Neural crest cell (in vitro differentiated cells): ENCODE measurements at places on chromosomes 12 and 14. TPM values are rescaled to one million over a fixed set of nuclear protein-coding genes. Genes with fewer than 3 reads are reported as not detected.

Gene PAX9
- not detected in 2 replicates for total RNA-seq

Gene KCTD10
- 58.4 and 66.4 TPM in 2 replicates for total RNA-seq

Gene TMEM119
- total RNA-seq = 0.72 and 1.0 TPM in 2 replicates

- DNase-seq = no peak
Observed at GRCh38 chr14:88815980-88816379, 8.5 kb upstream of the TTC8 start.

DNA sequence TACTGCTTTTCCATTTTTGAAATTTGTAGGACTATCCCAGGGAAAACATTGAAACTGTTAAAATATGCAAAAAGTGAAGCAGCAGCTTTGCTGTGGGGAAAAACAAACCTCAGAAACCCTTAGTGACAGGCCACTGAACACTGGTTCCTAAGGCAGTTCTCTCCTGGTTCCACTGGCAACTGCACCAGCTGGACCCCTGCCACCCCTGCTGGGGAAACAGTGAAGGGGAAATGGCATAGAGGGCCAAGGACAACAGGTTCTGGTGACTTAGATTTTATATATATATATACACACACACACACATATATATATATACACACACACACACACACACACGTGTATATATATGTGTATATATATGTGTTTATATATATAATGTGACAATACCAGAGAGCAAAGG is 16.2 kb upstream of the KRT7 start:
- DNase-seq = no peak

- DNase-seq = no peak
Observed at GRCh38 chr14:67806246-67806645, 10.1 kb downstream of the ZFYVE26 start.

DNA sequence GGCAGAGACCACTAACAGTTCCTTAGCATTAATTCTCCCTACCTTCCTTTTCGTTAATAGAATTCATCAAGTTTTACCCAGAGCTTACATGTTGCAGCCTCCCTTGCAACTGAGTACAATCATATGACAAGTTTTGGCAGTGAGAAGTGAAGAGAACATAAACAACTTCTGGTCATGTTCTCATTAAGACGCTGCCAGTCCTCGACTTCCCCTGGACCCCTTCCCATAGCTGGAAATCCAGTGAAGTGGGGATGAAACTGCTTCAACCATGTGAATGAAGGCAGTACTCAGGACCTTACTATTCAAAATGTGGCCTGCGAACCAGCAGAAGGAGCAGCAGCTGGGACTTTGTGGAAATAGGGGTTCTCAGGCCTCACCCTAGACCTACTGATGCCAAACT is 133.9 kb downstream of the SPTSSA start:
- no peak for DNase-seq

GRCh38 chr14:81890020-81890419 is 356.4 kb upstream of the SEL1L start:
- DNase-seq = no peak

GRCh38 chr14:33589334-33589733 is 361.5 kb downstream of the EGLN3 start:
- DNase-seq = no peak

DNA sequence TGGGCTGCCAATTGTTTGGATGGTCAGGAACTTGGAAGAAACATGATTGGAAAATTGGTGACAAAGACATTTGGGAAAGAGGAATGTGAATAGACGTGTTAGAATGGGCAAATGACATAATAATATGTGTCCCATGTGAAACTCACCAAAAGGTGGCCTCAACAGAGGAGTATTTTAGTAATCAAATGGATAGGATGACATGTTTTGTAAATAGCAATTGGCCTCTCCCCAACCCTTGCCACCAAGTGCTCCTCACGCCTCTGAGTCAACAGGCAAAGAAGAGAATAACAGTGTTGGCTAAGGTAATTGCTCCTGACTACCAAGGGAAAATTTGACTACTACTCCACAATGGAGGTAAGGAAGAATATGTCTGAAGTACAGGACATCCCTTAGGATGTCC is 81.4 kb downstream of the ATXN7L3B start:
- DNase-seq = no peak

- no peak for DNase-seq
Observed at GRCh38 chr14:84760489-84761126, 769.3 kb upstream of the FLRT2 start.

DNA sequence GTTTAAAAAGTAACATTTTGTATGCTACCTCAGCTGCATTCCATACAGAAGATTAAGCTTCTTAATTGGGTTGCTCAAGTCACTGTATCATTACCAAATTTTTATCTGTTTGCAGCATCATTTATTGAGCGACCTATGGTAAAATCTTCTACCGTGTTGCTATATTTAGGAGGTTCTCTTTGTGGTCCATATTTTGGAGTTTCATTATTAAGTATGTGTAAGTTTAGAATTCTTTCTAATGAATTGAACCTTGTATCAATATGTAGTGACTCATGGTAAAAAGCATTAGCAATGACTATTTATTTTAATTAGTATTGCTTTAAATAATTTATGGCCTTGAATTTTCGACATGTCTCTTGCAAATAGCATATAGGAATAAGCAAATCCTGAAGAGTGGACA is 42.2 kb downstream of the CSRP2 start:
- DNase-seq = no peak

GRCh38 chr14:105748204-105748578 is 221.8 kb downstream of the TMEM121 start:
- no peak for DNase-seq

DNA sequence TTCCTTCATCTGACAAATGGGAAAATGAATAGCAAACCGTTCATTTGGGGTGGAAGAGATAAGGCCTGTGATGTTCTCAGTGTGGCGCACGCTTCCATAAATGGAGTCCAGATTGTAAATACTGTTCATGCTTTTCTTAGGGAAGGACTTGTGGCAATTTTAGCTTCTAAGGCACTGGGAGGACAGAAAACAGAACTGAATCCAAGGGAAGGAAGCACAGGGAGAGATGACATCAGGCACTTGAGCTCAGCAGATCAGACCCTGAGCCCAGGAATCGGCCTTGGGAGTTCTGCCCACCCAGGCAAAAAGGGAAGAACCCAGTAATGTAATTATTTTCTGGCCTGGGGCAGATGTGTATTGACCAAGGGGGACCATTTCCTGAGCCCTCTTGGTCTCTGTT is 7.2 kb upstream of the SH2B3 start:
- no peak for DNase-seq

- no peak for DNase-seq
Observed at GRCh38 chr14:45065956-45066355, 18.0 kb upstream of the PRPF39 start.

- no peak for DNase-seq
Observed at GRCh38 chr12:78489990-78490389, 374.6 kb upstream of the SYT1 start.

DNA sequence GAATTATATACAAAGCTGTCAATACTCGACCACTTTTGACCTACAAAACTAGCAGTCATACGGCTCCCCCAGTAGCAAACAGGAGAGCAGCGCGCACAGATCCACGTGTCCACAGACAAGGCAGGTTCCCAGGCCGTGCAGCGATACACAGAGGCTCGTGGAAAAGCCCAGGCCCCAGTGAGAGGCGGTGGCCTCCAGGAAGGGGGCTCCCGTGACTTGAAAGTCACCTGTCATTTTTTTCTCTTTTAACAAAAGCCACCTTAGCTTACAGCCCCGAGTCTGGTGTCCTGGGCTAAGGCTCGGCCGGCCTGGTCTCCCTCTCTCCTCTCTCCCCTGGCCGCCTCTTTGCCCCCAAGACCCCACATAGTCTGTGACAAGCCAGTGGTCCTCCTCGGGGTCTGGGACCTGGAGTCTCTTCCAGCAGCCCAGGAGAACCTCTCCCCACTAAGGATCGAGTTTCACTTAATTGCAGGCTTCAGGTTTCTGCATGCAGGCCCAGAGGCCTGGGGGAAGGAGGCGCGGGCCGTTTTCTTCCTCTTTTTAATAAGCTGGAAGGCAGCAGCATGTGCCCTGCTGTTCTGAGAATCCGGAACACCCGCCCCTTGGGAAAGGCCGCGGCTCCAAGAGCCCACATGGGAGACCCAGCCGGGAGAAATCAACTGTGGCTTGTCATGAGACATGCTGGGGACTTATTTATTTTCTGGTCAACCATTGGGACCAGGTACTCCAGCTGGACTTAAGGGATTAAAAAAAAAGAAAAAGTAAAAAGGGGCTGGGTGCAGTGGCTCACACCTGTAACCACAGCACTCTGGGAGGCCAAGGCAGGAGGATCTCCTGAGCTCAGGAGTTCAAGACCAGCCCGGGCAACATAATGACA is 15.9 kb downstream of the NCOR2 start:
- no peak for DNase-seq

- no peak for DNase-seq
Observed at GRCh38 chr12:15146585-15146984, 74.6 kb downstream of the RERG start.

DNA sequence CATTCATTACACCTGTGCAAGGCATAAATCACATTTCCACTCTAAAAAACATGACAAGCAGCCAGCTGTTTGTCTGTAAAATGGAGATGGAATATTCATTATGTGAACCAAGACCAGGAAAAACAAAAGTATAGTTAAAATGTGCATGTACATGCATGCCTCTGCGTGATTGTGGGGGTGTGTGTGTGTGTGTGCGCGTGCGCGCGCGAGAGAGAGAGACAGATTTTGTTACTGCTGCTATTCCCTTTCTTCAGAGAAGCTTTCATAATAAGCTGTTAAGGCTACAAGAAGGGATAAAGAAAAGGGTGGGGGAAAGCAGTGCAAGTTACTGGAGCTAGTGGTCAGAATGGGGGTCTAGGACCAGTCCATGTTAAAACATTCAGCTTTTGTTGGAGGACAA is 430.3 kb downstream of the NAV3 start:
- no peak for DNase-seq

DNA sequence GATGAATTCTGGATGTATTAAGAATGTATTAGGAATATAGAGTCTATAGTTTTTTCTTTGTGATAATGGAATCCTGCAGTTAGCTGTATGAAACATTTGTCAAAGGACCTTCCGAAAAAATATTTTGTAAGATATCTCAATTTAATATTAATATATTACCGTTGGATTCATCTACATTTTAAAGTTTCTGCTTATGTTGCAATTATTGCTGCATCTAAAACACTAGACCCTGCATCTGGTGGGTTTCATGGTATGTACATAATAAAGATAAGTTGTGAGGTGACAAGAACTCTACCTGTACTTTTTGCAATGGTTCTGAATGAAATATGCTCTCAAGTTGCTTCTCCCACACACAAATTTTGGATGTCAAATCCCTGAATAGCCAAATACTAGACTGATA is 565.9 kb upstream of the FBXO33 start:
- DNase-seq = no peak

GRCh38 chr14:98103705-98104104 is 1168.3 kb downstream of the BCL11B start:
- no peak for DNase-seq

DNA sequence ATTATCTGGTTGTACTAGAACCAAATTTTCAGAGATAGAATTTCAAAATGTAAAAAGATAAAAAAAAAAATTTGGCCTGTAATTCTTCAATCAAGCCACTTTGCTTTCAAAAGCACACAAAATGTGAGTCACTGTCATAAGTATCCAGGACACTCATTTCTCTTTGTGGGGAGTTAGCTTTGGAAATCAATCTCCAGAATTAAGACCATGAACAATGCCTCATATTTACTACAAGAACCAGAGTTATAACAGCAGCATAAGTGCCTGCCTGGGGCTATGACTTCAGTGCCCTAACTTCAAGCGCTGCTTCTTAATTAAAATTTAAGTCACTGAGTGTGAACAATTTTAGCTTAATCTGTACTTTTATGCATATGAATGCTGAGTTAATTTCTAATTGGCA is 162.1 kb downstream of the C12orf42 start:
- DNase-seq = no peak

DNA sequence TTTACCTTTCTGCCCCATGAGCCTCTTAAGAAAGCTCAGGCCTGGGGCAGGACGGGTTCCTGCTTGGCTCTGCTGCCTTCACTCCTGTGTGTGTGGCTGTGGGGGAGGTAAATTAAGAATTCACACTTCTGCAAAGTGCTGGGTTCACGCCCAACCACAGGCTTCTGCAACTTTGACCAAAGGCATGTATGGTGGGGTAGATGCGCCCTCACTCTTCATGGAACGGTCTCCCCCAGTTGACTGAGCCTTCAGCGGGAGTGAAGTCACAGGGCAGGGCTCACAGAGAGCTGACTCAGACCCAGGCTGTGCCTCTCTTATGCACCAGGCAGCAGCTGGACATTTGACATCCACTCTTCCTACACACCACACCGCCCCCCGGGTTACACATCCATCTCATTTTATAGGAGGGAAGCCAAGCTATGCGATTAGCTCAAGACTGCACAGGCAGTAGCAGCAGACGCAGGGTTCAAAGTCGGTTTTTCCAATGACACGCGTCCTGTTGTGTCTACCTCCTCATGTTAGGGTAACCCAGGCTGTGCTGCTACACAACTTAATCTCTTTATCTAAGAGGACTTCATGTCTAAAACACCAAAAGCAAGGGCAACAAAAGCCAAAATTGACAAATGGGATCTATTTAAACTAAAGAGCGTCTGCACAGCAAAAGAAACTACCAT is 15.4 kb upstream of the BCL11B start:
- no peak for DNase-seq
